Left forelimb (tissue), 1 donor: ENCODE measurements at places on chromosomes 12 and 14.

DNA sequence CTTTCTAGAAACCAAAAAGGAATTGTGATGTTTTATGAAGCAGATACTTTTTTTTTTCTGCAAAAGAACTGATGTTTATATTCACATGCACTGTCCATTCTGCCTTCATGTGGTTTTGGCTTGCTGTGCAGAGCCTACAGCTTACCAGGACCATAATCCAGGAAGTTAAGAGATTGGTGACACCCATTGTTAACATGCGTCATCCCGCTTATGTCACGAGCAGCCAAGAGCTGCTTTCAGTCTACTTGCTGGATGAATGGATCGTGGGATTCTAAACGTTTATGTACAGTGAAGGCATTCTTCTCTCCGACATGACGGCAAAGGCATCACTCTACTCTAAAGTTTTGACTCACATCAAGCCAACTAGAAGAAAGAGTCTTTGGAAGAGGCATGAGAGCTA, 76.6 kb downstream of the PAX9 start:
- DNase-seq = no peak

GRCh38 chr12:88677464-88677863, 97.2 kb upstream of the KITLG start:
- DNase-seq = no peak

- DNase-seq = peak; percentile 79
Measured at GRCh38 chr12:123043536-123044001, 63.1 kb downstream of the ARL6IP4 start.

DNA sequence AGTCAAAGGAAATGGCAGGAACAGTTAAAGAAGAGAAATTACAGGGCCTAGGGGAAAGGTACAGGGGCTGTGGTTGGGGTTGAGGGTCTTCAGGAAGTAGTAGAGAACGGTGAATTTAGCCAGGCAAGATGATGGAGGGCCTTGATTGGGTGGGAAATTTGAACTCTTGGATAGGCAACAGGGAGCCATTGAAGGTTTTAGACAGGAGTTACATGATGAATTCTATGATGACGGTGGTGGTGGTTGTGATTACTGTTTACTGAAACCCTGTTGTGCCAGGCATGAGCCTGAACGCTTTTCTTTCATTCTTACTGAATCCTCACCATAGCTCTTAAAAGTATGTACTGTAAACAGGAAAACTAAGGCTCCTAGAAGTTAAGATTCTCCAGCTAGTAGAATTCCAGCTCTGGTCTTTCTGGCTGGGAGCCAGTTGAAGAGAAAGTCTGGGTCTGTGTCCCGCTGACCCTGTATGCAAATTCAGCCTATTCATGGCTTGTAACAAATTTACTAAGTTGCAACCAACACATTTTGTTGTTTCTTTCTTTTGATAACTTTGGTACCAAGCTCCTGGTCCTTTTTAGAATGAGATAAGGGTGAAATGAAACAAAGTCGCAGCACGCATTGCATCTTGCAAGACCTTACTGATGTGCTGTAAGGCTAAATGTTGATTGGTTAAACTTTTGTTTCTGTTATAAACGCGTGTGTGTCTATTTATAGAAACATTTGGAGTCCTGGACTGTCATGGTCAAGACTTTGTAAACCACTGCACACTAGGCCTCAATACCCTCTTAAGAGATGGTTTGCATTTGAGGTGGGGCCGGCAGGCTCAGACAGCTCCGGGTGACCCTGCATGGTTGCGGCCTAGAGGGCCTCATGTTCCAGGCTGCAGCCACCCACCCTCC, 6.0 kb downstream of the ORAI1 start:
- no peak for DNase-seq

DNA sequence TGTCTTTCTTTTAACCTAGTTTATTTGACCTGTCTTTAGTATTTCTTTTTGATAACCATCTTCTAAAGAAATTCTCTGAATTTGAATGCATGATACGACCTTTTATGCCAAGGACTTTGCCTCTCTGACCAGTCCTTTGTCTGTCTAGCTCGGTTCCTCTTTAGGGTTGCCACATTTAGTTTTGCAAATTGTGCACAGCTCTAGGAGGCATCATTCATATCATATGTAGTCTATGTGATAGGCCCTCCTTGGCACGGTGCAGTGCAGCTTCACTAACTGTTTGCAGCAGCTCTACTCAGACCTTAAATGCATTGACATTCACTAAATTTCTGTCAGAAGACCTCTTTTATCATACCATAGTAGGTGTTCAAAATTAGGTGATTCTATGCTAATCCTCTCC, 75.6 kb downstream of the USP15 start:
- no peak for DNase-seq

DNA sequence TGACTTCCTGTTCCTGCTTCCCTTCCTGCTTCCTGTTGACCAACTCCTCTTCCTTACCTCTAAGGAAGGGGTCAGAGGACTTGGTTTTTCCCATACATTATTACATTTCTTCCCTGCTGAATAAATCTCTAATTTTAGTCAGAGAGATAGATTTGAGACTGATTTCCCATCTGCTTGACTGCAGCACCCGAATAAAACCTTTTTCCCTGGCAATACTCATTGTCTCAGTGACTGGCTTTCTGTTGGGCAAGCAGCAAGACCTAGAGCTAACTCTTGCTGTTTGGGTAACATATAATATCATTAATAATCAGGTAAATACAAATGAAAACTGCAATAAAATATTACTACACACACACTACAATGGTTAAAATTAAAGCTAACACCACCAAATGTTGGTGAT, 132.2 kb downstream of the FSCB start:
- DNase-seq = no peak

DNA sequence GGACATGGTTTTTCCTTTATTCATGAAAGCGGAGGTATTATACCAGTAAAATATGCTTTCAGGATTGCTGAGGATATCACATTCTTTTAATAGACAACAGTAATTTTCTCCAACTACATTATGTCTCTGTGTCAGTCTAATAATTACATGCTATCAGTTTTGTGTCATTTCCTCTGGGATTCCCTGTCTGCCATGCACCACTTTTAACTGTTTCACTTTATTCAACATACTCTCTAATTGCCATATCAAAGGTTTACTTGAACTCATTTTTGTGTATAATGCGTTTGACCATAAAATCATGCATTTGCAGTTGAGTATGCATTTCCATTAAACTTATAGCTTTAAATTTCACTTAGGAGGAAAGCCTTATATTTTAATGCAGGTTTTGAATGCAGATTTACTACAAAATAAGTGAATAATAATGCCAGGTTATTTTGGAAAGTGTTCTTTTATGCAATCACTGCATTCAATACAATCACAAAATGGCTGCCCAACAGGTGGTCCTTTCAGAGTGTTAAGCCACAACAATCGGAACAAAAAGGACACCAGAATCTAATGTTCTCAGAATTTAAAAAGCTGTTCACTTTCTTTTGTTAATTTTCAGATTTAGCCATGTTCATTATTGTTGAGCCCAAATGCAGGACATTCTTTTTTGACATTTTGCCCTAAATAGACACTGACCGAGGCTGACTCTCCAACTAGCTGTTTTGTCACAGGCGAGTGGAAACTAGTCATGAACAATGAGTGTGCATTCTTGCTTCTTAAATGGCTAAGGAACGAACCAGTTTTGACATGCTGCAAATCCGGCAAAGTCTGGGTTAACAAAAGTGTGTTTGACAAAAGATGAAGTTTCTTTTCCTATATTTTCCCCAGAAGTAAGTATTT, 40.9 kb downstream of the MBIP start:
- no peak for DNase-seq

DNA sequence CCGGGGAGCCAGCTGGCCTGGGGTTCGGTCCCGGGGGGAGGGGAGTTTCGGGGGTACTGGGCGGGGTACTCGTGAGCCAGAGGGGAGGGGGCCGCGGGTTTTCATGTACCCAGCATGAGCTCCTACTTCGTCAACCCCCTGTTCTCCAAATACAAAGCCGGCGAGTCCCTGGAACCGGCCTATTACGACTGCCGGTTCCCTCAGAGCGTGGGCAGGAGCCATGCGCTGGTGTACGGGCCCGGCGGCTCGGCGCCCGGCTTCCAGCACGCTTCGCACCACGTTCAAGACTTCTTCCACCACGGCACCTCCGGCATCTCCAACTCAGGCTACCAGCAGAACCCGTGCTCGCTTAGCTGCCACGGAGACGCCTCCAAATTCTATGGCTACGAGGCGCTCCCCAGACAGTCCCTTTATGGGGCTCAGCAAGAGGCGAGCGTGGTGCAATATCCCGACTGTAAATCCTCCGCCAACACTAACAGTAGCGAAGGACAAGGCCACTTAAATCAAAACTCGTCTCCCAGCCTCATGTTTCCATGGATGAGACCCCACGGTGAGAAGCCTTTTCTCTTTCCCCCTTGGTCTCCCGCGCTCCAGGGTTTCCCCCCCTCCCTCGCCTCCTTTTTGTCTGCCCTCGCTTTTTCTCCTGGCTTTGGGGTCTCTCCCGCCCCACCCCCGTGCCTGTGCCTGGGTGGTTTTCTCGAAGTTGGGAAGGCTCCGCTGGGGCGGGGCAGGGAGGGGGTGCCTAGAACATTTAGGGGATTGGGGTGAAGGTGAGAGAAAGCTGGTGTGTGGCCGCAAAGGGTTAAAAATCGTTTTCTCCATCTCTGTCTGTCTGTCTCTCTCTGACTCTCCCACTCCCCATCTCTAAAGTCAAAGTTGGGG, 627 bp downstream of the HOXC8 start:
- no peak for DNase-seq

DNA sequence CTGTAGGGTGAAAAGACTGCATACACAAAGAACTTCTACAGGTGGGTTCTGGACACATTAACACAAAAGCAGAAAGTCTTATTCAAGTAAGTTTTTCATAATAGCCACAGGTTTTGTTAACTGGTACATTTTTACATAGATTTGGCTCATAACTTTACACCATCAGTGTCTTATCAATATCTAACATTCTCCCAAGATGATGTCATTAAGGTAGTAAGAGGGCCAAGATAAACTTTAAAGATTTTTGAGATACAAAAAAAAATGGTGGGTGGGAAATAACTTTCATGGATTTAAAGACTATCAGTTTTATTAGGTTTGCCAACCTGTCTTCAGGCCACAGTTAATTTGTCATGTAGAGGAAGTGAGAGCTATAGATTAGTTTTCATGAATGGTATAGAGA, 1.7 kb downstream of the SUPT16H start:
- no peak for DNase-seq

- no peak for DNase-seq
Measured at GRCh38 chr12:560691-561390, 101.1 kb downstream of the B4GALNT3 start.

DNA sequence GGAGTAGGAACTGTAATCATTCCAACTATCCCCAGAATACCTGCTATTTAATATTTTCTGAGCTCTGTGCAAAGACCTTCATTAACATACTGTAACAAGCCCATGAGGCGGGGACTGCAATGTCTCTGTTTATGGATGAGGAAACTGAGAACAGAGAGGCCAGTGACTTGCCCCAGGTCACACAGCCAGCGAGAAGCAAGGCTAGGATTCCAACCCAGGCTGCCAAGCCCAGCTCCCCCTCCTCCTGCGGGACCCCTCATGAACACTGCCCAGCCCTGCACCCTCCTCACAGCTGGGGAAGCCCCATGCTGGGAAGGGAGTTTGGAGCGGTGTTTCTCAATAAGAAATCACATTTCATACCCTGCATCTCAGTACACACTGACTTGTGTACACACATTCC, 10.9 kb downstream of the HVCN1 start:
- no peak for DNase-seq

GRCh38 chr12:43252585-43252984, 299.4 kb downstream of the ADAMTS20 start:
- DNase-seq = no peak

DNA sequence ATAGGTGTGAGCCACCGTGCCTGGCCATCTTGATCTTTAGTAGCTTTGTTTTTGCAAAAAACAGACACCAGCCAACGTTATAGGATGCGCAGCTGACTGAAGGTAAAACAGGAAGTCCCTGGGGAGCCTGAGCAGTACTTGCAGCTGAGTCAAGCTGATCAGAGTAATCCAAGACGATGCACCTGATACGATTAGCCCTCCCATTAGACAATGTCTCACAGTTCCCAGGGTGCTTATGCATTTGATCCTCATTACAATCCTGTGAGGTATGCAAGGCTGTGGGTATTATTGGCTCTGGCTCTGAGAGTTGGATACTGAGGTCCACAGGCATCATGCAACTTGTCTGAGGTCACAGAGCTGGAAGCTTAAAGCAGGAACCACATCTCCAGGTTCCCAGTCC, 8.1 kb downstream of the KRT18 start:
- DNase-seq = no peak

GRCh38 chr12:94362653-94363052, 97.0 kb downstream of the CEP83 start:
- no peak for DNase-seq

DNA sequence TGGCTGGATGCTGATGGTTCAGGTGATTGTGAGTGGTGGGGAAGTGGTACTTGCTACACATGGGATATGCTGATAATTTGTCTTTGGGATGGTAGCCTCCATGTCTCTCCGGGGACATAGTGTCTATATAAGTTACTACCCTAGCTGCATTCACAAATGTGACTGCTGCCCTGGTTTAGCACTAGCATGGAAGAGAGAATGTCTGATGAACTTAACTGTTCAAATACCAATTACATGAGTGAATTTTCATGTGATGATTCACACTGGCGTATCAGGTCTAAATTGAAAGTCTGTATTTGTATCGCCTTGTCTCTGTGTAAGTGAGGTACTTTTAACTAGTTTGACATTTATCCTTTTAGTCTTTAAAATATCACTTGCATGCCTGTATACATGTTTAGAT, 34.4 kb downstream of the ATF7IP start:
- no peak for DNase-seq

GRCh38 chr14:76904740-76905569, 78.7 kb downstream of the LRRC74A start:
- DNase-seq = no peak

GRCh38 chr12:45695035-45695434, 34.5 kb upstream of the ARID2 start:
- DNase-seq = no peak

DNA sequence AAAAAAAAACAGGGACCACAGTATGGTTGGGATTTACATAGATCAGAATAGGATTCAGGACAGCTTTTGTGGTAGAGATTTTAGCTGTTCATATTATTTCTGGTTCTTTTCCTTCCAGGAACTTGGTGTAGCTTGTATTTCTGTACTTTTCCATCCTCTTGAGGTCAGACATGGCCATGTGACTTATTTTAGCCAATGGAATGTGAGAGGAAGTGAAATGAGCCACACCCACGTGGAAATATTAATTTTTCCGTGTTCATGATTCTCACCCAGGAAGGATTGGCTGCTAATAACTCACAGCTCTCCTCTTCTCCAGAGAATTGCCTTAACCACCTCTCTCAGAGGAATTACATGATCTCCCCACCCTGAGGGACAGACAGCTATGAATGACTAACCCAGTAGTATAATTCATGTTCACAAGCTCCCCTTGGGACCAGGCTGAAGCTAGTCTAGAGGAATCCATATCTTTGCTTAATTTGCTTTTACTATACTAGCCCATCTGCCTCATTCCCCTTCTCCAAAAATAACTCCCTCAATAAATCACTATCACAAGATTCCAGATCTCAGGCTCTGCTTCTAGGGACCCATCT, 340.4 kb downstream of the NUAK1 start:
- no peak for DNase-seq

- no peak for DNase-seq
Measured at GRCh38 chr12:95181103-95181502, 36.2 kb downstream of the FGD6 start.

- DNase-seq = no peak
Measured at GRCh38 chr12:115320451-115320850, 636.5 kb upstream of the TBX3 start.

GRCh38 chr12:1915082-1915968, 3.1 kb downstream of the CACNA2D4 start:
- DNase-seq = peak; percentile 47

- no peak for DNase-seq
Measured at GRCh38 chr14:64987438-64987767, 708 bp downstream of the FNTB start.
